ENCODE measurements at places on chromosomes 7 and 10.

DNA sequence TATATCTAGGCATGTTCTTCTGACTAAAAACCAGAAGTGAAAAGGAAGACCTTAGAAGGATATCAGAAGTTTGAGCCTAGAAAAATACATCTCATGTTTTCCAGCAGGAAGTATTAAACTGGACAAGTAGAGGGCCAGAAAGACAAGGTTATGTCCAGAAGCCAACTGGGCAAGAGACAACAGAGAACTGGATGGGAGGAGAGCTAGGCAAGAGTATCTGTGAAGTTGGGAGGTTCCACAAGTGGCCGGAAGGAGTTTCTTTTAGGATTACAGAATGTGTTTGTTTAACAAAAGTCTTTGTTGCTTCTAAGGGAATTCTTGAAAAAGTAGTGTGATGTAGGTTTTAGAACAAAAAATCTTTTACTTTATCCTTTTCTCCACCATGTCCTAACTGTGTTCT, 86.4 kb downstream of the CYP26A1 start:
- no peak for DNase-seq

DNA sequence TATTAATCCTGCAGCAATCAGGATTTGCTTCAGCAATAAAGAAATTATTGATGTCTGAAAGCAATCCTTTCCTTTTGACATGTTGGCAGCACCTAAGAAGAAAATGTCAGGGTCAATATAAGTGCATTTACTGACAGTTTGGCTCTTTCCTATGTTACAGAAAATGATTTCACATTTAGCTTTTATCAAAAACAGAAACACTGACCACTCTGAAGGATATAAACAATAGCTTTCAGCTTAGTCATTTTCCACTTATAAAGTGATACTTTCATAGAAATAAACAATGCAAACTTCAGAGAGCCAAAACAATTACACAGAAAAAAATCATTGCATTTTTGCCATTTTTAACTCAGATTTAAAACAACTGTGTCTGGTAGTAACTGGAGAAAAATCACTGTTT, 325.6 kb upstream of the KAT6B start:
- DNase-seq = no peak

GRCh38 chr7:26863518-26864308, 677 bp downstream of the SKAP2 start:
- no peak for DNase-seq

DNA sequence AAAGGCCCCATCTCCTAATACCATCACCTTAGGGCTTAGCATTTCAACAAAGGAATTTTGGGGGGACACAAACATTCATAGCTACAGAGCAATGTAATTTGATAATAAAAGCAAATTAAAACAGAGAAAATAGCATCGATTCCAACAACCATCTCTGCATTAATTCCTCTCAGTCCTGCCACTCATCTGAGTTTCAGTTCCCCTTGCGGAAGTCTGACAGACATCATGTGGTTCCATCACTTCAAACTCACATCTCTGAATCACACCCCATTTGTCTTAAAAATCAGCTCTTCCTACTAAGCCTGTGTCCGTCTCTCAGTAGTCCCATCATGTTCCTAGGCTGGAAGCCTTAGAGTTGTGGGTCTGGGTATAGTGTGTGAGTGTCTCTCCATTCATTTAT, 3.6 kb downstream of the ADCK2 start:
- no peak for DNase-seq

DNA sequence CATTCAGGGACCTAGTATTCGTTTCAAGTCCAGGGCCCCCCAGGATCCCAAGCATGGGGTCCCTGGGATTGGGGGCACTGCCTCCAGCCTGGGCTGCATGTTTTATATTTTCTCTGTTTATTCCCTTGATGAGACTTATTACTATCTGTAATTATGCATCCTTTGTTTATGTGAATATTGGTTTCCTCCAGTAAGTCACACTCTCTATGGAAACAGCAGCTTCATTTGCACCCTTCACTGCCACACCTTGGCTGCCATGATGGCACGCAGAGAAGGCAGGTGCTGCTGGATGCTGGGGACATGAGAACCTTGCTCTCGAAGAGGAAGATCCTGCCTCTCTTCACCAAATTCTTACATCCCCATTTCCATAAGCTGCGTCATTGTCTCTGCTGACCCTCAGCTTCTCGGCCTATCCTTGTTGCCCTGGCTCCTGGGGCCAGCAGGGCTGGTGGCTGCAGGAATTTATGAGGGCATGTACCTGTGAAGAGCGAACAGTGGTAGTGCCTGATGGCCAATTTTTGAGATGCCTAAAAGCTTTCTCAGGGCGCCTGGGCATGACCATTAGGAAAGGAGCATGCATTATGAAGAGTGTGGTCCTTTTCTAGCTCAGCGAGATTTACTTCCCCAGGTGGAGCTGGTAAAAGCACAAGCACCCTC, 479.3 kb upstream of the KLF6 start:
- no peak for DNase-seq

DNA sequence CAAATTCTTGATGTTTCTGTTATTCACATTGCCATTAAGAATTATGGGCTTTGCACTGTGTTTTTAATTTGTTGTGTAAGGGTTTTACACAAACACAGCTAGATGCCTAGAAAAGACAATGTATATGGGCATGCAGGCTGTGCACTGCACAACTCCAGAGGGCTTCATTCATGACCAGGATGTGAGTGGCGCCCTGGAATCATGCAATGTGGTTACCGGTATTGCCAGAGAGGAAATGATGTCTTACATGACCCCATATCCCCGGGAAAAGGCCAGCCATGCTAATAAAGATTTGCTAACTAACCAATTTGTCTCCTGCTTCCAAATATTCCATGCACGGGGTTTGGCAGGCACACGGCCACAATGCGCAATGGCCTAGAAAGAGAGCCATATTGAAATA, 16.9 kb downstream of the KCNMA1 start:
- DNase-seq = no peak

DNA sequence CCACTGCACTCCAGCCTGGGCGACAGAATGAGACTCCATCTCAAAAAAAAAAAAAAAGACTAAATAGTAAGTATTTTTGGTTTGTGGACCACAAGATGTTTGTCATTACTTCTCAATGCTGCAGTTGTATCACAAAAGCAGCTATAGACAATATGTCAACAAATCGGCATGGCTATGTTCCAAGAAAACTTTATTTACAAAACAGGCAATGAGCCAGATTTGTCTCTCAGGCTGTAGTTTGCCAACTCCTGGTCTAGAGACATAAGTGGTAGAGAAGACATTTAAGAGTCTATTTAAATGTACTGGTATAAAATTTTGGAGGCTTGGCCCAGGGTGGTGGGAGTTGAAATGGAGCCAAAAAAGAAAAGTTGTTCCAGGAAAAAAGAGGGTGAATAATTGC, 185.8 kb downstream of the SORCS1 start:
- no peak for DNase-seq

GRCh38 chr7:151699147-151699927, 177.6 kb downstream of the PRKAG2 start:
- no peak for DNase-seq

GRCh38 chr7:96200740-96201139, 121.2 kb downstream of the SLC25A13 start:
- DNase-seq = no peak

- no peak for DNase-seq
Measured at GRCh38 chr10:44788147-44789129, 122.7 kb upstream of the TMEM72 start.

GRCh38 chr7:117110480-117111315, 157.4 kb downstream of the ST7 start:
- DNase-seq = peak; percentile 16

DNA sequence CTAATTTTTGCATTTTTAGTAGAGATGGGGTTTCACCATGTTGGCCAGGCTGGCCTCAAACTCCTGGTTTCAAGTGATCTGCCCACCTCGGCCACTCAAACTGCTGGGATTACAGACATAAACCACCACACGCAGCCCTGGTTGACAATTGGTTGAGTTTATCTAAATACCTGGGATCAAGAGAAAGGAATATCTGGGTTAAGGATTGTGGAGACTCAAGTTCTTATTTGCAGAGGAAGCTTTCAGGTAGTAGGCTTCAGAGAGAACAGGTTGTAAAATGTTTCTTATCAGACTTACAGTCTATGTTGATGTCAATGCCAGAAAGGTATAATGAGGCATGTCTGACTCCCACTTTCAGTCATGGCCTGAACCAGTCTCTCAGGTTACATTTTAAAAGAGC, 5.9 kb upstream of the TMEM254 start:
- no peak for DNase-seq

DNA sequence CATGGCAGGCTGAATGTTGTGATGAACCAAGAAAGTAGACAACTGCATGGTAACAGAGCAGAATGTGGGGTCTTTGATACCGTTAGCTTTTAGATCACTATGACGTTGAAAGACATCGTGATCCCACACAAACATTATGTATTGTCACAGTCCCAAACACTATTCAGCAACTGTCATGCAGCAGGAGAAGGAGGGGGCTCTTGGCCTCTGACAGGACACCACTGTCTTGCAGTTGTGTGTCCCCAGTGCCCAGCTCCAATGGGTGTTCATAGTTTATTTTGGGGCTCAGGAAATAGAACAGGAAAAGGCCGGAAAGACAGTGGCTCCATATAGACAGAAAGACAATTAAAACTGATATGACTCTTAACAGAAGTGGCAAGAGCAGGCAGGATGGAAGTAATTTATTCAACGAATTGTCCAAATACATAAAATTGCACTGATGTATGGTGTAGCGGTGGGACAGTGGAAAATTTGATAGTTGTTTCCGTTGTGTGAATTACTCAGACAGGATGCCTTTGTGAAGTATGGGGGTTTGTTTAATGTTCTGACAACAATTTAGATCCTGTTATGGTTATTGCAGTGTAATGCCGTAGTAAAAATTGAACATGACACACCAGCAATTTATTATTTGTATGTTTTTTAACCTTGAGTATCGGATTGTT, 292.0 kb downstream of the LRMDA start:
- DNase-seq = no peak

DNA sequence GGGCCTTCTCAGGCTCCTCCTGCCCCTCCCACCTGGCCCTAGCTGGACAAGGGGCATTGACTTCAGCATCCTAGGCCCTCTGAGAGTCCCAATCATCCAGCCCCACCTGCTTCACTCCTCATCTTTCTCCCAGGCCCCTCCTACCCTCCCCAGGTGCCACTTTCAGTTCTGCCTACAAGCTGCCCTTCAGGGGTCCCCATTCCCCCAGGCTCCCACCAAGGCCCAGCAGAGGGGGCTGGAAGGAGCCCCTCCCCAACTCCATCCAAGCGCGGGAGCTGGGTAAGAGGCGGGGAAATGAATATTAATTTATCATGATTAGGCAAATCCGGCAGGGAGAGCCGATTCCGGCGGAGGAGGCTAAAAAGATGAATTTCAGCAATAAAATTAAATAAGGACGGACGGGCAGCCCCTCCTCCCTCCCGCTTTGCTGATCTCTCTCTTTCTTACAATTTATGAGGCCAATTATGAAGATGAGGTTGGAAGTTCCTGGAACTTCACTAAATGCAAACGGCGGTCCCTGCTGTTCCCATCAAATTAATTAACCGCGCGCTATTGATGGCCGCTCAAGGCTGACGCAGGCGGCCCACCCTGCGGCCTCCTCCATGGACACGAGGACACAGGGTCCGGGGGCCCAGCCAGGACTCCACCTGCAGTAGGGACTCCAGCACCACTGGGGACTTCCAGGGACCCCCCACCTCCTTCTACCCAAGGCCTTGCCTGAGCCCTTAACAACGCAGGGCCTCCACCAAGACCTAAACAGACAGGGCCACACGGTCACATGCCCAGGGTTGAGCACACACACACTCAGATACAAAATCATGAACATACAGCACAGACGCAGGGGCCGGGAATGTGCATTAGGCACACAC, 13.9 kb downstream of the POLL start:
- no peak for DNase-seq

GRCh38 chr10:74104480-74104879, 46.1 kb downstream of the AP3M1 start:
- DNase-seq = no peak

DNA sequence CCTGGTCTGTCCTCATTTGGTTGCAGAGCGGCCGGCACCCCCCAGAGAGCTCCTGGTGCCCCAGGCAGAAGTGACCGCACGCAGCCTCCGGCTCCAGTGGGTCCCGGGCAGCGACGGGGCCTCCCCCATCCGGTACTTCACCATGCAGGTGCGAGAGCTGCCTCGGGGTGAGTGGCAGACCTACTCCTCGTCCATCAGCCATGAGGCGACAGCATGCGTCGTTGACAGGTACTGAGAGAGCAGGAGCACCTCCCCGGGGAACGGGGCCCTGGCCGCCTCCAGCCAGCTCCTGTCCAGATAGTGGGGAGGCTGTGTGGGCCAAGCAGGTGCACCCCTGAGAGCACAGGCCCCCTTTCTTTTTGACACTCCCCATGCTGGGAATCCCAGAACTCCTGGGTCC, 532.9 kb upstream of the FOXK1 start:
- DNase-seq = no peak

- no peak for DNase-seq
Measured at GRCh38 chr10:119025336-119025735, 4.2 kb upstream of the NANOS1 start.

GRCh38 chr7:44066494-44067063, 1.2 kb upstream of the PGAM2 start:
- no peak for DNase-seq

DNA sequence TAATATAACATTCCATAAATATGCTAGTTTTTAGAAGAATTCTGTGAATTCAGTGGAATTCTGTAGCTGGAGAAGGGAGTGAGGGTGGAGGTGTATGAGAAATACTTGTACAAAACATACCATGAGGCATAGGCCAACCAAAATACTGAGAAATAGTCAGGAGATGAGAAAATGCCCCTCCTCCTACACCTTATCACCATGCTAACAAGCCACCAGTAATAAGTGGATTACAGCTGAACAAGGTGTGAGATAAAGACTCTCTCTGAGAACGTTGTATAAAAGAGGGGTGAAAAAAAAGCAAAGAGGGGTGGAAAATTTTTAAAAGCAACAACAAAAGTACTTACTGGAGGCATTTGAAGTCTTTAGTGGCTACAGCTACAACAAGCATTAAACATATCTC, 90.4 kb upstream of the IGFBP3 start:
- no peak for DNase-seq
